ENCODE measurements at places on chromosomes 5 and 9.

GRCh38 chr5:9621379-9621903 is 8.7 kb downstream of the TAS2R1 start:
- DNase-seq: no peak

GRCh38 chr9:99235069-99235468 is 13.0 kb downstream of the SEC61B start:
- no peak for DNase-seq

- DNase-seq: no peak
Measured at GRCh38 chr5:131466171-131466766, 168.8 kb downstream of the RAPGEF6 start.

- DNase-seq: no peak
Measured at GRCh38 chr9:114790521-114790920, 15.3 kb downstream of the TNFSF15 start.

GRCh38 chr5:124923131-124923530 is 176.7 kb upstream of the ZNF608 start:
- no peak for DNase-seq

All from NCI-H187 (cell line).